ENCODE measurements at places on chromosomes 7 and 10. TPM values are rescaled to one million over a fixed set of nuclear protein-coding genes. Genes with fewer than 3 reads are reported as not detected.

Gene C10orf105
- not detected for total RNA-seq

DNA sequence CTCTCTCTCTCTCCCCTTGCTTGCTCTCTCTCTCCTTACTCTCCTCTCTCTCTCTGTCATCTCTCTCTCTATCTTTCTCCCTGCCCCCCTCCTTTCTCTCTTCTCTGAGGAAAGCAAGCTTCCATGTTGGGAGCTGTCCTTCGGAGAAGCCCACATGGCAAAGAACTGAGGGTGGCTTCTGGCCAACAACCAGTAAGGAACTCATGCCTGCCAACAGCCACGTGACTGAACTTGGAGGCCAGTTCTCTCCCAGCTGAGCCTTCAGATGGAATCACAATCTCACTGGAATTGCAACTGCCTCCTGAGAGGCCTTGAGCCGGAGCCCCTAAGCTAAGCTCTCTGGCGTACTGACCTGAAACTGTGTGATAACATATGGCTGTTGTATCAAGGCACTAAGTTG lies 12.0 kb upstream of the DHTKD1 start:
- no peak overlapping the region for H3K4me3 ChIP-seq
- no peaks in the 10 kb centered on the region for H3K36me3 ChIP-seq
- DNase-seq = no peak
- no peaks in the 10 kb centered on the region for H3K4me1 ChIP-seq
- H3K27ac ChIP-seq = no peak overlapping the region

Gene AZGP1
- not detected for total RNA-seq

- H3K27ac ChIP-seq = no peak overlapping the region
- H3K4me3 ChIP-seq = no peak overlapping the region
- H3K27me3 ChIP-seq = no peaks in the 10 kb centered on the region
- peaks cover 12% of the 10 kb centered on the region for H3K36me3 ChIP-seq
- H3K4me1 ChIP-seq = no peaks in the 10 kb centered on the region
- no peak for DNase-seq
Measured at GRCh38 chr10:42615419-42615818, 23.0 kb downstream of the ZNF33B start.

GRCh38 chr7:108093851-108094331 lies 36.3 kb downstream of the LAMB4 start:
- H3K4me1 ChIP-seq = peaks cover 7% of the 10 kb centered on the region
- DNase-seq = no peak
- no peak overlapping the region for H3K27ac ChIP-seq

Gene NPTX2
- not detected for total RNA-seq

- DNase-seq = no peak
- H3K4me3 ChIP-seq = no peak overlapping the region
- no peaks in the 10 kb centered on the region for H3K36me3 ChIP-seq
- no peaks in the 10 kb centered on the region for H3K27me3 ChIP-seq
- H3K4me1 ChIP-seq = peaks cover 13% of the 10 kb centered on the region
Measured at GRCh38 chr7:107874605-107875446, 16.2 kb upstream of the DLD start.

DNA sequence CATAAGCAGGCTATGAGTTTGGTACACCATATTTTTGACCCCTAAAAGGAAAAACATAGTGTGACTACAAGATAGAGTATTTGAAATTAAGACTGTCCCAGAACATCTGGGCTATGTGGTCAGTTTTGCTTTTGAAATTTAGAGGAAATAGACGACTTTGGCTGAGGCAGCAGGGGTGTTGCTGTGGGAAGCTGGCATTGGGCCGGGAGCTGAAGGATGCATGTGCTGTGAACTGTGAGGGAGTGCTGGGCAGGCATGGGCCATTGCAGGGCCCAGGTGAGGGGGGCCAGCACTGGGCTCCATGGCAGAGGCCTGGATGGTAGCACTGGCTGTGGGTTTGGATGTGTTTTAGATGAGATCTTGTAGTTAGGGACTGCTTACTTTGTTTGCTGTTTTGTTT lies 168.3 kb downstream of the BMPER start:
- no peaks in the 10 kb centered on the region for H3K36me3 ChIP-seq
- H3K4me3 ChIP-seq = no peak overlapping the region
- no peak overlapping the region for H3K27ac ChIP-seq
- no peaks in the 10 kb centered on the region for H3K27me3 ChIP-seq
- no peak for DNase-seq

Gene TEX36
- 1.1 TPM for total RNA-seq

DNA sequence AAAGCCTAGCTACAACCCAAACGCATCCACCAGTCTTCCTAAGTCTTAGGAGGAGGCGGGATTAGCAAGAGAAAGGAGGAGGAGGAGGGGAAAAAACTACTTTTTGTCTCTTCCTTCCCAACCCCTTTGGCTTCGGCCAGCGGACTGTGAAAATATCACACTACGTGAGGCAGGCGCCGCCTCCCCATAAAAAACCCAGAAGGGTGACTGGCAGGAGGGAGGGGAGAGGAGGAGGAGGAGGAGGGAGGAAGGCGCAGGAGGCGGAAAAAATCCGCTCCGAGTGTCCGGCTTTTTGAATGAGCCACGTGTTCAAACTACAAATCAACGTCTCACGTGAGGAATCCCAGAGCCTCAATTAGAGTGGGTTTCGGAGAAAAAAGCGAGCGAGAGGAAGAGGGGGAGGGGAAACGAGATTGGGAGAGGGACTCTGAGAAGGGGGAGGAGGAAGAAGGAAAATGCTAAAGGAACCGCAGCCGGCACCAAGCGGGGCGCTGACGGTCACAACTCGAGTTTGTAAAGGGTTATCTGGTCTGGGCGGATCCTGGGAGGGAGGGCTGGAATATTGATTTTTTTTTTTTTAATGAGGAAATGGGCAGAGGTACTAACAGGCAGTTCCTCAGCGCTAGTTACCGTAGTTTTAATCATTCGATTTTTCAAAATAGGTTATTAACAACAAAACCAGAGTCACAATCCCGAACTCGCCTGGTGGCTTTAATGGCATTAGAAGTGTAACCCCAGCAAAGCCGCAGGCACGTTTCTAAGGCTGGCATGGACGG lies at the start of gene IGF2BP3:
Gene IGF2BP3, minus strand, starts transcription at position 162 of the 776 bp plus-strand sequence. CDS start 381 bp downstream, outside the sequence.
- peak within 1 kb of the TSS; percentile 92 for H3K27ac ChIP-seq
- H3K36me3 ChIP-seq = peaks cover 9% of the 10 kb centered on the region
- no peaks in the 10 kb centered on the region for H3K27me3 ChIP-seq

Gene THSD7A
- total RNA-seq = 4.0 TPM

DNA sequence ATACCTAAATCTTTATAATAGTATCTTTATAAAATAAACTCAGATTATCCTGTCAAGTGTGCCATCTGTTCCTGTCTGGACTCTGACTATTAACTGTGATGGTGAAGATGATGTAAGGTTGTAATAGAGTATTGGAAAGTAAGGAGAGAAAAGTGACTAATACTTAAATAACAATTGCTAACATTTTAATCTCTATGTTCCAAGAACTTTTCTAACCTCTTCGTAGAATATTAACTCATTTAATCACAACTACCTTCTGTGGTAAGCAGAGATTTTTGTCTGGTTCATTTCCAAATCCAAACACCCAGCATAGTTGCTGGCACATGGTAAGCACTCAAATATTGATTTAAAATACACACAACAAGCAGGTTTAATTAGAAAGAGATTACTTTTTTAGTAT lies 2.5 kb downstream of the TNPO3 start:
- H3K27me3 ChIP-seq = no peaks in the 10 kb centered on the region
- DNase-seq = no peak
- peaks cover 23% of the 10 kb centered on the region for H3K4me1 ChIP-seq
- H3K4me3 ChIP-seq = no peak overlapping the region

DNA sequence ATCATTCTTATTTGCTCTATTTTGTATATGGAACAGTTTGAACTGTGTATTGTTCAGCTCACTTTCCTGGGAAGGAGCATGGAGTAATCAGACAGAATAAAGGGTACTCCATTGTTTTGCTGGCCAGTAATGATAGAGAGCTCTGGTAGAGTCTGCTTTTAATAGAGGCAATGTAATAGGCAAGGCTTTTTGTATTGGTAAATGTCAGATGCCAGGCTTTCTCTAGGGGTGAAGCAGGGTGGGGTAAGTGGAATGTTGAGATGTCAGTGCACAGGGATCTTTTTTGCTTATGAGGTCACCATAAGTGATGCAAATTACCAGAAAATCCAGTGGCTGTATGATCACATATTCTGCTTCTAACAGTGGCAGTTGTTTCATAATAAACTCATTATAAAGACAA lies 1088.3 kb upstream of the SORCS1 start:
- H3K27ac ChIP-seq = no peak overlapping the region
- no peaks in the 10 kb centered on the region for H3K36me3 ChIP-seq
- H3K4me3 ChIP-seq = no peak overlapping the region
- no peaks in the 10 kb centered on the region for H3K27me3 ChIP-seq
- DNase-seq = no peak

DNA sequence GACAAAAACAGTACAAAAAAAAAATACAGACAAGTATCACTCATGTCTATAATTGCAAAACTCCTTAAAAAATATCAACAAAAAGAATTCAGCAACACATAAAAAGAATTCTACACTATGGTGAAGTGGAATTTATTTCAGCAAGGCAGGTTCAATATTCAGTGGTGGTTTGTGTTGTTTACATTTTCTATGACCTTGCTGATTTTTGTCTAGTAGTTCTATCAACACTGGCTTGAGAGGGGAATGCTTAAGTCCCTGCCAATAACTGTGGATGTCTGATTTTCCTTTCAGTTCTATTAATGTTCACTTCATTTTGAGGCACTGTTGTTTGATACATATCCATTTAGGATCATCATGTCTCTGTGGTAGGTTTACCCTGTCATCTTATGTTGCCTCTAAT lies 58.5 kb downstream of the CADPS2 start:
- H3K27ac ChIP-seq = no peak overlapping the region
- no peaks in the 10 kb centered on the region for H3K27me3 ChIP-seq
- no peak overlapping the region for H3K4me3 ChIP-seq
- DNase-seq = no peak
- H3K4me1 ChIP-seq = no peaks in the 10 kb centered on the region
- H3K36me3 ChIP-seq = no peaks in the 10 kb centered on the region

GRCh38 chr7:143321242-143321641 lies 5.3 kb downstream of the CLCN1 start:
- no peaks in the 10 kb centered on the region for H3K27me3 ChIP-seq
- no peak for DNase-seq
- no peak overlapping the region for H3K27ac ChIP-seq
- peaks cover 6% of the 10 kb centered on the region for H3K4me1 ChIP-seq
- no peak overlapping the region for H3K4me3 ChIP-seq

Gene UCMA
- total RNA-seq = not detected

- no peak for DNase-seq
- H3K27ac ChIP-seq = no peak overlapping the region
- no peaks in the 10 kb centered on the region for H3K27me3 ChIP-seq
Measured at GRCh38 chr7:46600340-46600739, 679.3 kb upstream of the IGFBP3 start.

DNA sequence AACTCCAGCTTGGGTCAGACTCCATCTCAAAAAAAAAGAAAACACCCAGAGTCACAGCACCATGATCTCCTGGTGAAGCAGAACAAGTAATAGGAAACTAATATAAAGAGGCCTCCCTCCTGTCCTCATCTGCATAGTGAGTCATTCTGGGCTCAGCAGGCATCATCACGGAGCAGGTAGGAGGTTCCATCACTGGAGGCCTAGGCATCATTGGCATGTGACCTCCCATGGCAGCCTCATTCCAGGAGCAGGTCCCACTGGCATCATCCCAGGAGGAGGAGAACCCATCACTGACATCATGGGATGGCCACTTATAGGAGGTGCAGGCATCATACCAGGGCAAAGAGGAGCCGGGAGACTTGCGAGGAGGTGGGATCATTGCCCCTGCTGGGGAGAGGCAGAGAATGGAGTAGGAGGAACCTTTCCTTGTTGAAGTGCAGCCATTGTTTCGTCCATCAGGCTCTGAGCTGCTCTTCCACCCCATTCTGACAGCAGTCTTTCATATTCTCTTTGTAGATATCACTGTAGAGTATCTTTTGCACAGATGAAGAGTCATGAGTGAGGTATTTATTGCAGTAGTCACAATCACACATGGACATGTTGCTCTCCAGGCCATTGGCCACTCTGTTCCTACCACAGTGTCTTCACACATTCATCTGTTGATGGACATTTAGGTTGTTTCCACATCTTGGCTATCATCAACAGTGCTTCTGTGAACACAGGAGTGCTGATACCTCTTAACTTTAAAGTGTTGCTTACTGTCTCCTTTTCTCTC lies 73.8 kb downstream of the OSBPL3 start:
- H3K27ac ChIP-seq = peak overlapping the region; percentile 86
- DNase-seq = peak; percentile 73
- no peak overlapping the region for H3K4me3 ChIP-seq
- 0 out of 2 replicates have a peak, but pooled peaks cover 6% of the 10 kb centered on the region for H3K36me3 ChIP-seq
- H3K4me1 ChIP-seq = peaks cover 58% of the 10 kb centered on the region
- no peaks in the 10 kb centered on the region for H3K27me3 ChIP-seq

- DNase-seq = no peak
- H3K4me3 ChIP-seq = no peak overlapping the region
- no peak overlapping the region for H3K27ac ChIP-seq
- H3K36me3 ChIP-seq = no peaks in the 10 kb centered on the region
- H3K4me1 ChIP-seq = no peaks in the 10 kb centered on the region
Measured at GRCh38 chr10:72435570-72435969, 80.9 kb upstream of the DNAJB12 start.

Gene PAPSS2
- 71.8 TPM for total RNA-seq

Gene UBTD1
- total RNA-seq = 17.1 TPM

Gene GRID2IP
- 1.3 TPM for total RNA-seq

- H3K27me3 ChIP-seq = no peaks in the 10 kb centered on the region
- no peaks in the 10 kb centered on the region for H3K36me3 ChIP-seq
- peaks cover 35% of the 10 kb centered on the region for H3K4me1 ChIP-seq
- no peak for DNase-seq
- no peak overlapping the region for H3K27ac ChIP-seq
Measured at GRCh38 chr10:71333129-71333887, 14.2 kb downstream of the SLC29A3 start.

Gene NAPEPLD
- total RNA-seq = 22.6 TPM

GRCh38 chr10:132563485-132564248 lies 26.1 kb downstream of the INPP5A start:
- no peak overlapping the region for H3K4me3 ChIP-seq
- H3K36me3 ChIP-seq = no peaks in the 10 kb centered on the region
- no peaks in the 10 kb centered on the region for H3K27me3 ChIP-seq
- DNase-seq = no peak
- no peaks in the 10 kb centered on the region for H3K4me1 ChIP-seq

GRCh38 chr7:41190581-41190980 lies 512.3 kb downstream of the INHBA start:
- H3K36me3 ChIP-seq = peaks cover 4% of the 10 kb centered on the region
- H3K27ac ChIP-seq = peak overlapping the region; percentile 93
- DNase-seq = no peak
- H3K27me3 ChIP-seq = no peaks in the 10 kb centered on the region
- no peak overlapping the region for H3K4me3 ChIP-seq
- peaks cover 46% of the 10 kb centered on the region for H3K4me1 ChIP-seq

- H3K27me3 ChIP-seq = 0 out of 2 replicates have a peak, but pooled peaks cover 6% of the 10 kb centered on the region
- H3K4me3 ChIP-seq = peak overlapping the region; percentile 69
- H3K36me3 ChIP-seq = peaks cover 8% of the 10 kb centered on the region
- DNase-seq = no peak
- no peak overlapping the region for H3K27ac ChIP-seq
- H3K4me1 ChIP-seq = peaks cover 24% of the 10 kb centered on the region
Measured at GRCh38 chr7:33107136-33108066, 1.8 kb downstream of the RP9 start.

Gene AKR1C8
- total RNA-seq = 2.7 TPM
